ENCODE measurements at places on chromosomes 7 and 10. TPM values are rescaled to one million over a fixed set of nuclear protein-coding genes. Genes with fewer than 3 reads are reported as not detected.

The ANKRD22 gene
- not detected for total RNA-seq

The BTBD16 gene
- total RNA-seq, result not detected

The ITGA8 gene
- 0.94 TPM for total RNA-seq

The ASAH2B gene
- 1.1 TPM for total RNA-seq

The TAS2R3 gene
- total RNA-seq, result 0.17 TPM

The HGF gene
- total RNA-seq, result 33.2 TPM

The SKIDA1 gene
- total RNA-seq, result 1.4 TPM

The TMEM168 gene
- total RNA-seq, result 14.8 TPM

The NPFFR1 gene
- not detected for total RNA-seq

The TUBB8 gene
- not detected for total RNA-seq

The SYCE1 gene
- not detected for total RNA-seq

The NKX1-2 gene
- total RNA-seq, result not detected

The C10orf53 gene
- total RNA-seq, result not detected

The LRRC61 gene
- not detected for total RNA-seq

The LAMB4 gene
- under 0.01 TPM for total RNA-seq

The RHOBTB1 gene
- 9.2 TPM for total RNA-seq

The LBX1 gene
- total RNA-seq, result under 0.01 TPM

The OR2A42 gene
- not detected for total RNA-seq

The ZCWPW1 gene
- 2.4 TPM for total RNA-seq

The HOXA10 gene
- not detected for total RNA-seq

The CH25H gene
- 1.6 TPM for total RNA-seq

The FOXP2 gene
- total RNA-seq, result 3.3 TPM

The FAM241B gene
- total RNA-seq, result not detected

The MAT1A gene
- total RNA-seq, result not detected

The PON1 gene
- total RNA-seq, result not detected

The SMKR1 gene
- total RNA-seq, result not detected

The C7orf57 gene
- not detected for total RNA-seq

The INHBA gene
- 12.3 TPM for total RNA-seq

The FGFBP3 gene
- 0.12 TPM for total RNA-seq

The LARP4B gene
- total RNA-seq, result 20.7 TPM

The PSD gene
- total RNA-seq, result 12.1 TPM

The CDH23 gene
- under 0.01 TPM for total RNA-seq

The STEAP1 gene
- 10.3 TPM for total RNA-seq

The GRM3 gene
- total RNA-seq, result not detected

The FGL2 gene
- 1.4 TPM for total RNA-seq

The SPDYE11 gene
- total RNA-seq, result not detected

The TRIM56 gene
- total RNA-seq, result 11.8 TPM

The KIF11 gene
- total RNA-seq, result 2.8 TPM

The MACROH2A2 gene
- total RNA-seq, result 14.5 TPM

The NUTM2A gene
- total RNA-seq, result 0.34 TPM

The HMX2 gene
- total RNA-seq, result not detected

The FAM171A1 gene
- 20.9 TPM for total RNA-seq

The CYP2E1 gene
- under 0.01 TPM for total RNA-seq

The HOXA1 gene
- total RNA-seq, result 3.3 TPM

The KCND2 gene
- total RNA-seq, result 1.2 TPM

The MRLN gene
- not detected for total RNA-seq

The TMEM225B gene
- 4.2 TPM for total RNA-seq

The HILPDA gene
- 29.0 TPM for total RNA-seq

All from pericardium fibroblast (primary cell).